ENCODE measurements at places on chromosomes 6 and 20. TPM values are rescaled to one million over a fixed set of nuclear protein-coding genes. Genes with fewer than 3 reads are reported as not detected.

CPNE5 gene
- total RNA-seq = 6.6 TPM

PRICKLE4 gene
- 10.1 TPM for total RNA-seq

GRCh38 chr20:3658716-3659491 lies 4.3 kb downstream of the GFRA4 start:
- DNase-seq = no peak

DNA sequence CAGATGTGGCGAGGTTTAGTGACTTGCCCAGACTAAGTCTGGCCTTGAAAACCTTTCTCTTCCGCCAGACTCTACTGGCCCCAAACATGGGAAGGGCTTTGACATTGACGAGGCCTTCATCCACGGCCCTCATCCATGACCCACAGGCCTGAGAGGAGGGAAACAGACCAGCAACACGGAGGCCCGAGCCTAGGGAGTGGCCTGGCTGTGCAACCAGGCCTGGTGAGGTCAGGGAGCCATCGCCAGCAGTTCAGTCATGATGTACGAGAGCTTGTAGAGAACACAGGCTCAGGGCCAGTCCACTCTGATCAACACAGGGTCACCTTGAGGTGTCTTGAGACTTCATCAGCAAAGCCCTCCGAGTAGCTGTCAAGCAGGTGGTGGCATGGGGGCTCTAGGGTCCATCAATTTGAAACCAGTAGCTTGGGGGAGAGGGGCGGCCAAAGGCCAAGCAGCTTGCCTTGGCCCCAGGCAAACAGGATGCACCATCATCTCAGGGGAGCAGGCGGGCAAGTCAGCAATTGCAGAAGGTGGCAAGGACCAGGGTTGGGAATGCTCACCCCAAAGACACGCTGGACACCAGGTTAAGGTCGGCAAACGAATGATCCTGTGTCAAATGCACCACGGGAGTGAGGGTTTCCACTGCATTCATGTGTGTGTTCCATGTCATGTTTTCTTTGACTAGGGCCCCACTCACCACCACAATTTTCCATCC lies 36.1 kb downstream of the GFOD1 start:
- no peak for DNase-seq

GRCh38 chr6:7282097-7282906 lies 30.7 kb downstream of the SSR1 start:
- DNase-seq = no peak

All from vagina (tissue), 2 donors.